ENCODE measurements at places on chromosomes 11 and 22. TPM values are rescaled to one million over a fixed set of nuclear protein-coding genes. Genes with fewer than 3 reads are reported as not detected.

- no peak overlapping the region for H3K27ac ChIP-seq
- H3K36me3 ChIP-seq: no peaks in the 10 kb centered on the region
- H3K27me3 ChIP-seq: no peaks in the 10 kb centered on the region
- H3K4me3 ChIP-seq: no peak overlapping the region
- peaks cover 6% of the 10 kb centered on the region for H3K4me1 ChIP-seq
- DNase-seq: no peak
Measured at GRCh38 chr11:35343033-35343598, 76.2 kb downstream of the SLC1A2 start.

DNA sequence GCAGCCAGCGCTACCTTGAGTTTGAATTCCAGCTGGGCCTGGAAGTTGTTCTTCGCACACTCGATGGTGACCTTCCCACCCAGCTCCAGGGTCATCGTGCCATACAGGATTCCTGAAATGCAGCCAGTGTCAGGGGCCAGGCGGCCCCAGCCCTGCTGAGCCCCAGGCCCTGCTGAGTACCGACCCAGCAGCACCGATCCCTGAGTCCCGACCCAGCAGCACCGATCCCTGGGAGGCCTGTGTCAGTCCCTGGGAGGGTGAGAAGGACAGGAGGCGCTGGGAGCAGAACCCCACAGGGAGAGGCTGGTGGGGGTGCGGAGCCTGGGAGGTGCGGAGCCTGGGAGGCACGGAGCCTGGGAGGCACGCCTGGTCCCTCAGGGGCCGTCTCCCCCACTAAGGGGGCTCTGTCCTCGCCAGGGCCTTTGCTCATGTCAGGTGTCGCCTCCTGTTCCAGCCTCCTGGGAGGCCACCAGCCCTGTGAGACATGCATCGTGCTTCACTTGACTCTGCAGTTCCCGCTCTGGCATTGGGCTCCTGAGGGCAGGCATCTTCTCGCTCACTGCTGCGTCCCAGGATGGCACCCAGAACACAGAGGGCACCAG is 37.1 kb upstream of the CARS1 start:
- no peak for DNase-seq
- H3K27me3 ChIP-seq: no peaks in the 10 kb centered on the region
- peak overlapping the region; percentile 79 for H3K27ac ChIP-seq
- H3K36me3 ChIP-seq: peaks cover 15% of the 10 kb centered on the region
- no peaks in the 10 kb centered on the region for H3K4me1 ChIP-seq
- H3K4me3 ChIP-seq: no peak overlapping the region

- no peaks in the 10 kb centered on the region for H3K27me3 ChIP-seq
- no peak for DNase-seq
- H3K36me3 ChIP-seq: no peaks in the 10 kb centered on the region
- no peak overlapping the region for H3K27ac ChIP-seq
- H3K4me1 ChIP-seq: no peaks in the 10 kb centered on the region
Measured at GRCh38 chr22:31929167-31929930, 15.0 kb upstream of the YWHAH start.

GRCh38 chr11:119584193-119585042 is 144.6 kb downstream of the NECTIN1 start:
- H3K36me3 ChIP-seq: no peaks in the 10 kb centered on the region
- H3K27ac ChIP-seq: peak overlapping the region; percentile 72
- H3K27me3 ChIP-seq: peaks cover 27% of the 10 kb centered on the region
- peaks cover 23% of the 10 kb centered on the region for H3K4me1 ChIP-seq
- peak overlapping the region; percentile 42 for H3K4me3 ChIP-seq

The CACNA1I gene
- 4.0 TPM for total RNA-seq

DNA sequence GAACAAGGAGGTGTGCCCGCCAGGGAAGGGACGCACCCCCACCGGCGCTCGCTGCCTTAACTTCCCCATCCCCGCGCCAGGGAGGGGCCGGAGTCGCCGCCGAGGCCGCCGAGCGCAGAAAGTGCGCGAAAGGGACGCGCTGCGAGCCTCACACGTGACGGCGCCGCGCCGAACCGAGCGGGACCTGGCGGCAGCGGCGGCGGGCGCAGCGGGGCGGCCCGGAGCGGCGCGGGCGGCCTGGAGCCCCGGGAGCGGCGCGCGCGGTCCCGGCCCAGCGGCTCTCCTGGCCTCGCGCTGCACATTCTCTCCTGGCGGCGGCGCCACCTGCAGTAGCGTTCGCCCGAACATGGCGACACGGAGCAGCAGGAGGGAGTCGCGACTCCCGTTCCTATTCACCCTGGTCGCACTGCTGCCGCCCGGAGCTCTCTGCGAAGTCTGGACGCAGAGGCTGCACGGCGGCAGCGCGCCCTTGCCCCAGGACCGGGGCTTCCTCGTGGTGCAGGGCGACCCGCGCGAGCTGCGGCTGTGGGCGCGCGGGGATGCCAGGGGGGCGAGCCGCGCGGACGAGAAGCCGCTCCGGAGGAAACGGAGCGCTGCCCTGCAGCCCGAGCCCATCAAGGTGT is at the start of gene SORL1:
TSS of gene SORL1 (plus strand) at position 329 of the 623 bp plus-strand sequence. CDS start at position 347, 18 bp downstream.
- peak; percentile 94 for DNase-seq
- H3K4me3 ChIP-seq: peak within 1 kb of the TSS; percentile 76
- H3K36me3 ChIP-seq: no peaks in the 10 kb centered on the region
- peaks cover 50% of the 10 kb centered on the region for H3K4me1 ChIP-seq
- peaks cover 10% of the 10 kb centered on the region for H3K27me3 ChIP-seq
- peak within 1 kb of the TSS; percentile 70 for H3K27ac ChIP-seq

All from stomach (tissue), 19 donors.